ENCODE measurements at places on chromosomes 13 and 19.

GRCh38 chr13:113931841-113932459 lies 41.9 kb downstream of the C13orf46 start:
- DNase-seq: no peak

DNA sequence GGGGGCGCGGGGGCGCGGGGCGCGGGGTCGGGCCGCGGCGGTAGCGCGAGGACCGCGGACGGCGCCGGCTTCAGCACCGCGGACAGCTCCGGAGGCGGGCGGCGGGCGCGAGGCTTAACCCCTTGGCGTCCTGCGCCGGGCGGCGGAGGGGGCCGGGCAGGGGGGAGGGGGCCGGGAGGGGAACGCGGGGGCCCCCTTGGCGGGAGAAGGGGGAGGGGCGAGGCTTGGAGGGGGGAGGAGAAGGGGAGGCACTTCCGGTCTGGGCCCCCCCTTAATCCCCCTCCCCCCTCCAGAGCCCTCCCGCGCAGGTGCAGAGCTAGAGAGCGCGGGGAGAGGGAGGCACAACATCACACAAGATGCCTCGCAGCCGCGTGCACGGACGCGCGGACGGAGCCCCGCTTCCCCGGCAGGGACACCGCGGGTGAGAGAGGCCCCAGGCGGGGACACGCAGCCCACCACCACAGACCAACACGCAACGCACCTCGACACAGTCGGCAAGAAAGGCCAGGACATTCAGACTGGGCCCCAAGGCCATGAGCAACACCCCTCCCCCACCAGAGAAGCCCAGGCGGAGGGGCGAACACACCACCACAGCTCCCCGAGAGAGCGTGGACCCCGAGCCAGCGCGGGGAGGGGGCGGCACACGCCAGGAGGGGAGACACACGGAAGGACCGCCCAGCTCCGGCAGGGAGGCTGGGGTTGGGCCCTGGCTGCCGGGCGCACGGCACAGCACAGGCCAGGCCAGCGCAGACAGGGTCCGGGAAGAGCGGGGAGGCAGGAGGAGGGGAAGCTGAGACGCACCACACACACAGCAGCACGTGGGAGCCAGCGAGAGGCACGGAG lies 24.1 kb downstream of the SHANK1 start:
- no peak for DNase-seq

DNA sequence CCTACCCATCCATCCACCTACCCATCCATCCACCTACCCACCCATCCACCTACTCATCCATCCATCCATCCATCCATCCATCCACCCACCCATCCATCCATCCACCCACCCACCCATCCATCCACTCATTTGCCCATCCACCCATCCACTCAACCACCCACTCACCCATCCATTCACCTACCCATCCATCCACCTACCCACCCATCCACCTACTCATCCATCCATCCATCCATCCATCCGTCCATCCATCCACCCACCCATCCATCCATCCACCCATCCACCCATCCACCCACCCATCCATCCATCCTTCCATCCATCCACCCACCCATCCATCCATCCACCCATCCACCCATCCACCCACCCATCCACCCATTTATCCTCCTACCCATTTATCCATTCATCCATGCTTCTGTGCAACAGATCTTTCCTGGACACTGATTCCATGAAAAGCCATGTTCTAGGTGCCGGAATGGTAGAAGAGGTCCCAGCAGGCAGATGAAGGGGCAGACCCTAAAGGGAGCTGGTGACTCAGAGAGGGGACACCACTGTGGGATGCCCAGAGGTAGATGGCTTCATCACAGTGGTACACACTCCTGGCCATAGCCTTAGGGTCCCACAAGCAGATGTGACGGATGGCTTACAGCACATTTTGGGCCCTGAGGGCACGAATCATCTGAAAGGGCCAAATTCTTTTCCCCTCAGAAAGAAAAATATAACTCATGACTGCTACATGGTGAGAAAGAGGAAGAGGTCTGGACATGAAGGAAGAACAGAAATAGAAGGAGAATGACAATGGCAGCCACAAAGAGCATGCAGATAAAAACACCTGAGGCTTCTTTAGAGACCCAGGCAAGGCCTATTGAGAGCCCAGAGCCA lies 76.0 kb downstream of the KCTD15 start:
- no peak for DNase-seq

GRCh38 chr19:9075064-9075949 lies 11.6 kb upstream of the OR1M1 start:
- DNase-seq: no peak

- no peak for DNase-seq
These were observed 13.8 kb downstream of the ZNF579 start for GRCh38 chr19:55566823-55567222.

GRCh38 chr19:56988299-56988698 lies 131.5 kb upstream of the USP29 start:
- no peak for DNase-seq

DNA sequence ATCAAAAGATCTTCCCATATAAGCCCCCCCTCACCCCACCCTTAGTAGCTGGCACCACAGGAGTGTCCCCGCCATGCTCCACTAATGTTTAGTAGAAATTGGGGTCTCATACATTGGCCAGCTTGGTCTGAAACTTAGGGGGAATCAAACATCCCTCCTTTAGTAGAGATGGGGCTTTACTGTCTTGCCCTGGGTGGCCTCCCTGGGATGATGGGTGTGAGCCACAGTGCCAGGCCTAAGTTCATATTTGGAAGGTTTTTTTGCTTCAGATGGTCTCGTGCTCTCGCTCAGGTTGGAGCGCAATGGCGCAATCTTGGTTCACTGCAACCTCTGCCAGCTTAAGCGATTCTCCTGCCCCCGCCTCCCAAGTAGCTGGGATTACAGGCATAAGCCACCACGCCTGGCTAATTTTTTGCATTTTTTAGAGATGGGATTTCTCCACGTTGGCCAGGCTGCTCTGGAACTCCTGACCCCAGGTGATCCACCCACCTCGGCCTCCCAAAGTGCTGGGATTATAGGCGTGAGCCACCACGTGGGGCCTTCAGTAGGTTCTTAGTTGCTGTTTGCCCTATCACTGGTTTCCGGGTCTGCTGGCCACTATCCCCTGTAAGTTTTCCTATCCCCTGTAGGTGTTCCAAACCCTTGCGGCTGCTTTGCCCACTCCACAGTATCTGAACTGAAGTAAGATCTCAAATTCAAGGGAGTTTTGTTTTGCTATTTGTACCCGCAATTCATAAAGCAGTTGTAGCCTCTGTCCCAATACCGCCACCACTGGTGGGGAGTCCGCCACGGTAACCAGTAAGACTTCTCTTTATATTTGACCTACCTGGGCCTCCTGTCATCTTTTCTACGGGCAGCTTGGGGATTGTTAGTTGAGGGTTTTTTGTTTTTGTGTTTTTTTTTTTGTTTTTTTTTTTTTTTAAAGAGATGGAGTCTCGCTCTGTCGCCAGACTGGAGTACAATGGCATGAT lies 34.1 kb downstream of the NLRP12 start:
- no peak for DNase-seq
